CD4-positive, alpha-beta T cell treated with Interleukin-17A for 4 hours (primary cell): ENCODE measurements at places on chromosomes 3 and 15.

- DNase-seq: no peak
Observed at GRCh38 chr15:68769702-68770101, 51.0 kb downstream of the ANP32A start.

GRCh38 chr15:76844096-76844495 lies 61.0 kb downstream of the SCAPER start:
- DNase-seq: no peak

- no peak for DNase-seq
Observed at GRCh38 chr15:59131456-59131855, 26.5 kb downstream of the CCNB2 start.

GRCh38 chr15:80804970-80805495 lies 25.9 kb downstream of the CEMIP start:
- DNase-seq: peak; percentile 15

- no peak for DNase-seq
Observed at GRCh38 chr3:149215515-149215914, 6.1 kb downstream of the CP start.

- no peak for DNase-seq
Observed at GRCh38 chr3:42742259-42742658, 30.8 kb downstream of the CCDC13 start.

DNA sequence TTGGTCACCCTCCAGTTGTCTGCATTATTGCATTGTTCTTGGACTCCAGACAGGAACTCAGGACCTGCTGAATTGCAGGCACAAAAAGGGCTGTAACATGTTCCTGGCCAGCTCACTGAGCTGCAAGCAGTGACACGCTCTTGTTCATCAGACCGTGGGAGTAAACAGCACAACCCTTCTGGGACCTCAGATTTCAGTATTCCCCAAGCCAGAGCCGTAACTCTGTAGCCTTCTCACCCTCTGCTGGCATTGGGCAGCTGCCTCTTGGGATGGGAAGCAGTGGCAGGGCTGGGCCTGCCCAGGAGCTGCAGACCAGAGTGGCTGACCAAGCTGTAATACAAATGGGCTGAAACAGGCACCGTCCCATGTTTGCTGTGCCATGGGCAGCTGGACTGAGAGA lies 607.1 kb upstream of the BCHE start:
- DNase-seq: no peak
